ENCODE measurements at places on chromosomes 7 and 10. TPM values are rescaled to one million over a fixed set of nuclear protein-coding genes. Genes with fewer than 3 reads are reported as not detected.

Gene NANOS1
- 0.55 TPM for total RNA-seq

Gene PDE1C
- total RNA-seq: not detected

Gene OPALIN
- total RNA-seq: not detected

Gene SHTN1
- 0.08 TPM for total RNA-seq

Gene ACBD7
- 4.5 TPM for total RNA-seq

Gene CAV2
- not detected for total RNA-seq

Gene PPP1R17
- total RNA-seq: not detected

Gene PTPRN2
- total RNA-seq: 2.3 TPM

Gene PPP1R9A
- not detected for total RNA-seq

Gene LFNG
- total RNA-seq: 99.5 TPM

Gene DNAJB12
- 27.7 TPM for total RNA-seq

Gene AQP1
- total RNA-seq: 0.14 TPM

Gene PSD
- 2.5 TPM for total RNA-seq

Gene CLDN12
- total RNA-seq: 3.7 TPM

Gene CYP2E1
- 0.30 TPM for total RNA-seq

Gene CTAGE15
- not detected for total RNA-seq

Gene TCAF2
- 25.7 TPM for total RNA-seq

Gene RSU1
- 86.7 TPM for total RNA-seq

Gene TMEM140
- total RNA-seq: 20.1 TPM

Gene FAM25A
- not detected for total RNA-seq

Gene WNT16
- total RNA-seq: not detected

Gene ADRB1
- total RNA-seq: not detected

Gene DPYSL4
- 6.4 TPM for total RNA-seq

Gene GTPBP10
- total RNA-seq: 26.8 TPM

Gene CLRN3
- not detected for total RNA-seq

Gene MYOZ1
- total RNA-seq: not detected

Gene ACBD5
- 20.2 TPM for total RNA-seq

Gene TWNK
- 12.5 TPM for total RNA-seq

Gene CPA5
- not detected for total RNA-seq

Gene HOXA5
- total RNA-seq: not detected

Gene LARP4B
- total RNA-seq: 90.5 TPM

Gene DENND10
- total RNA-seq: 39.0 TPM

Gene STEAP4
- total RNA-seq: not detected

Gene PNLIPRP1
- not detected for total RNA-seq

Gene SPOCK2
- total RNA-seq: 412 TPM

Gene DPY19L1
- total RNA-seq: 18.1 TPM

Gene CPA4
- total RNA-seq: not detected

Gene GIMAP5
- total RNA-seq: 149 TPM

Gene OR2A5
- not detected for total RNA-seq

Gene HOGA1
- total RNA-seq: not detected

Gene DDIT4
- 299 TPM for total RNA-seq

Gene TACR2
- not detected for total RNA-seq

Gene AKR1C4
- not detected for total RNA-seq

Gene AMPH
- not detected for total RNA-seq

Gene HOXA1
- 0.46 TPM for total RNA-seq

Gene IFIT1
- total RNA-seq: 2.9 TPM

Gene CALML5
- total RNA-seq: not detected

Gene PMS2
- total RNA-seq: 21.4 TPM

Gene FXYD4
- total RNA-seq: not detected

Gene CDC14C
- not detected for total RNA-seq

Gene POT1
- 23.0 TPM for total RNA-seq
